H9 (cell line): ENCODE measurements at places on chromosomes 5 and 9.

DNA sequence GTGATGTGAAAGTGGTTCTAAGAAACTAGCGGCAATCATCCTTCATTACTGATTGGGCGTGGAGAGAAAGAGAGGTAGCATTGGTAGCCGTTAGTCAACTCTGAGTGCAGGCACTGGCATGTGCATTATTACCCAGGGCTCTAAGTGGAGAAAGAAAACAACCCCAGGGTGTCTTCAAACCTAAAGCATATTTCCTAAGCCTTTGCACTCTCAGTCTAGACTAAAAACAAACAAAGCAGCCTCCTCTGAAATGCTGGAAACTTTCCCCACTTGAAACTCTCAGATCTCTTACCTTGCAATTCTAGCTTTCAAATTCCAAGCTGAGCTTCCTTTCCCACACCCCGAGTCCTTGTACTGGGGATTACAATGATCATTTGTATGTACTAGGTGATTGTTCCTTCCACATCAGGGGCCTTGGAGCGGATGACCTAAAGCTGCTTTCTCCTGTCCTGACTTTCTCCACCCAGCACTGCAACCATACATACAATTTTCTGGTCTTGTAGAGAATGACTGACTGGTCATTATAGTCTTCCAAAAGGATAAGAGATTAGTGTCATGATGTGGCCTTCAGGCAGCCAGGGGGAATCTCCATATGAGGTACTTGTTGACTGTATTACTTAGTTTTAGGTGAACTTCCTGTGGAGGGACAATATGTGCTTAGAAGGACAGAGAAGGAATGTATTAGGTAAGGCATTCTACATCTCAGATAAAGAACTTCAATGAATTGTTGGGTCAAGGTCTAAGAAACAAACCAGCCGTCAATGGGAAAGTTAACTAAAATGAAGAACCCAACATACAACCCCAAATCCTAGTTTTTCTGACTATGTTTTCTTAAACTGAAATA lies 98.3 kb upstream of the CDKN2B start:
- no peak for DNase-seq

DNA sequence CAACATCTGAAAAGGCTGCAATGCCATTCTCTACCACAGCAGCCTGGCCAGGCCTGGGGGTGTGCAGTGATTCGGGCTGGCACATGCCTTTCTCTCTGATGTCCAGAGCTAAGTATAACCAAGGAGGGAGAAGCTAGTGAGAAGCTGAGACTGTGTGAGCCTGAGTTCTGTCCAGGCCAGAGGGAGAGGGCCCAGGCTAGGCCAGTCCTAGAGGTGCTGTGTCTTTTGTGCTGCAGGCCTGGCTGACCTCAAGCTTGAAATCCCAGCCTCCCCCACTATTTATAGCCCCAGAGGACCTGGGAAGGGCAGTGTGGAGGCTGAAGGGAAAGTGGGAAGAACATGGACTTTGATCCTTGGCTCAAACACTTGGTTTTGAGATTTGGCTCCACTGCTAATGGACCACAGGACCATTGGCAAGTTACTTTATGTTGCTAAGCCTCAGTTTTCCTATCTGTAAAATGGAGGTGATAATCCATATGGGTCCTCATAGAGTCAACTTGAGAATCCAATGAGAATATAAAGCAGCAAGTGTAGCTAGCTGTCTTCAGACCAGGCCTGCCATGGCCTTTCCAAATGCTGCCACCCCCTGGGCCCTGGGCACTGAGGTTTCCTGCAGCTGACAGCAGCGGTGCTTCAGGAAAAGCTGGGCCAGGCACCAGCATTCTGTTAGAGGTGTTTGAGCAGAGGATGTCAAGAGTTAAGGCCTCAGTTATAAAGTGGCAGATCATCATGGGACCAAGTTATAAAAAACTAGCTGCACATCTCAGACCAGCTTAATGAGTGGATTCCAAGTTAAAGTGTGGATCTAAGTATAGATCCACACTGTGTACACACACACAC lies 21.1 kb downstream of the BNIP1 start:
- no peak for DNase-seq

DNA sequence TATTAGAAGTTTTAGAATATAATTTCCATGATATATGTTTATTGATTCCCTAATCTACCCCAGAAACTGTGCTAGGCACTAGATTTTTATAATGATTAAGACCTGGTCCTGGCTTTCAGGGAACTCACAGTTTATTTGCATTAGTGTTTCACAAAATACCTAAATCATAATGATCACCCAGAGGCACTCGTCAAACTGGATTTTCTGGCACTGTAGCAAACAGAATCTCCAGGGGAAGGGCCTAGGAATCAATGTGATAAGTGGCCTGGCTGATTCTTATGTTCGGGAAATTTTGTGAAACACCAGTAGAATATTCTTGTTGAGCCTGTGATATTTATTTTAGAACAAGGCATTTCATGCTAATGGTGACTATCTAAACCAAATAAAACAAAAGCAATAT lies 37.4 kb upstream of the SRP19 start:
- DNase-seq = no peak

GRCh38 chr5:39262981-39263380 lies 43.6 kb upstream of the FYB1 start:
- no peak for DNase-seq

DNA sequence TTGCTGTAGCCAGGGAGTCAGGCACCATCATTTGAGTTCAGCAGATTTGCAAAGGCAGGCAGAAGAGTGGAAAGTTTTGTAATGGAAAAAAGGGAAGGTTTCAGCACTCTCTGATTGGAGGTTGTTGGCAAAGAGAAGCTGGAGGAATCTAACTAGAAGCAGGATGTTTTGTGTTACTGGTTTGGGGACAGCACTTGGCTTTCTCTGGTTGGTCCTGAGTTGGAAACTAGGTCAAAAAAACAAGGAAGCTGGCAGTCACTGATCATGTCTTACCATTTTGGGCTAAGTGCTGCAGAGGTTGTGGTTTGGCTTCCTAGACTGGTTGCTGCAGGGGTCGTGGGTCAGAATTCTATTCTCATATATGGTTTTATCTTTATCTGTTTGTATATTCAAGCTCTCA lies 189.8 kb downstream of the DRD1 start:
- DNase-seq = no peak

DNA sequence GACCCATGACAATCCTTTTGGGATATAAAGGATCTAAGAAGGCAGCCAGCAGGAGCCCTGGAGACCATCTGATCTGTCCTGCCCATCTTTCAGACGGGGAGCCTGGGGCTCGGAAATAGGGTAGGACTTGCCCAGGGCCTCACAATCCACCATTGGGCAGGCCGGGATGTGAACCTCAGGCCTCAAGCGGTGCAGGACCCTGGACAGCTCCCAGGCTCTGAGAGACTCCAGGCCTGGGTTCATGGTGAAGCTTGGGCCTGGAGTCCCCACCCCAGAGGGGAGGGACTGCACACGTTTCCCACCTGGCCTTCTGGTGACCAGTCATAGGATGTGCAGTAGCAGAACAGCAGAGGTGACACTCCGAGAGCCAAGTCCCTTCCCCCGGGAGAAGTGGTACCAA lies 36.6 kb upstream of the RAPGEF1 start:
- peak; percentile 85 for DNase-seq

DNA sequence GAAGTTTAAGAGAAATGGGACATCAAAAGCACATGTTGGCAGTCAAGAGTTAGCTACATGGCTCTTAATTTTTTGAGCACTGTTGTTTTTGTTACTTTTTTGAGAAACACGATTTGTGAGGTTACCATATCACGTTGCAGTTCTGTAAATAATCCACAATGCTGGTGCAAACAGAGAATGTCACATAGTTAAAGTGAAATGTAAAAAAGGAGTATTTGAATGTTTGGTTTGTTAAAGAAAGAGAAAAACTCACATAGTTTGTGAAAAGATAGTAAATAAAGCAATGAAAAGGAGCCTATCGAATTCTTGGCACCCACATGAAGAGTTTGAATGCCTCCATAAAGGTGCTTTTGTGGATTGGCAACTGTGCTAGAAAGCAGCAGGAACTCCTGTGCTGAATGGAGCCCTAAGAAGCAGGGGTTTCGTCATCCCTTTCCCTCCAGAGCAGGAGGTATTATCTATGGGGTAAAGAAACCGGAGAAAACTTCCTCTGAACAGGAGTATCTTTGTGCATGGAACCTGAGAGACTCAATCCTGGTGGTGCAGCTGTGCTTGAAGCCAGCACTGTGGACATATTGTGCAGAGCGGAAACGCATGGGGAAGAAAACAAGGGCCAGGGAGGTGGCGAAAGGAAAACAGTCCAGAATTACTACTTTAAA lies 148.5 kb upstream of the OTULINL start:
- no peak for DNase-seq

GRCh38 chr9:17480966-17481365 lies 97.9 kb upstream of the SH3GL2 start:
- no peak for DNase-seq

DNA sequence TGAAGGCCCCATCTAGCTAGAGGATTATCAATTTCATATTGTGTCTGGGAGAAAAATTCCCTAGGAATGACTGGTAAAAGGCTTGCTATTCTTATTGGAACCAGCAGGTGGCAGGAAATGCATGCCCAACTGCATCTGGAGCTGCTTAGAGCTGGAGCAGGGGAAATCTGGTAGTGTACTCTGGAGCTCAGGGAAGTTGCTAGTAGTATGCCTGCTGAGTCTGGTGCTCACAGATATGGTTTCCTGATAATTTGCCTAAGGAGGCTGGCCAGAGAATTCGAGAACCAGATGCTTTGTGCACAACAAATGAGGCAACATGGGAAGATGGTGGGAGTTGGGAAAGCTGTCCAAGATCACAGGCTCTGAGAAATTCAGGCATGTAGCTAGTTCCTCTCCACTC lies 53.7 kb downstream of the G3BP1 start:
- DNase-seq = peak; percentile 54

GRCh38 chr9:117044241-117044640 lies 357.1 kb downstream of the TRIM32 start:
- DNase-seq = peak; percentile 80

DNA sequence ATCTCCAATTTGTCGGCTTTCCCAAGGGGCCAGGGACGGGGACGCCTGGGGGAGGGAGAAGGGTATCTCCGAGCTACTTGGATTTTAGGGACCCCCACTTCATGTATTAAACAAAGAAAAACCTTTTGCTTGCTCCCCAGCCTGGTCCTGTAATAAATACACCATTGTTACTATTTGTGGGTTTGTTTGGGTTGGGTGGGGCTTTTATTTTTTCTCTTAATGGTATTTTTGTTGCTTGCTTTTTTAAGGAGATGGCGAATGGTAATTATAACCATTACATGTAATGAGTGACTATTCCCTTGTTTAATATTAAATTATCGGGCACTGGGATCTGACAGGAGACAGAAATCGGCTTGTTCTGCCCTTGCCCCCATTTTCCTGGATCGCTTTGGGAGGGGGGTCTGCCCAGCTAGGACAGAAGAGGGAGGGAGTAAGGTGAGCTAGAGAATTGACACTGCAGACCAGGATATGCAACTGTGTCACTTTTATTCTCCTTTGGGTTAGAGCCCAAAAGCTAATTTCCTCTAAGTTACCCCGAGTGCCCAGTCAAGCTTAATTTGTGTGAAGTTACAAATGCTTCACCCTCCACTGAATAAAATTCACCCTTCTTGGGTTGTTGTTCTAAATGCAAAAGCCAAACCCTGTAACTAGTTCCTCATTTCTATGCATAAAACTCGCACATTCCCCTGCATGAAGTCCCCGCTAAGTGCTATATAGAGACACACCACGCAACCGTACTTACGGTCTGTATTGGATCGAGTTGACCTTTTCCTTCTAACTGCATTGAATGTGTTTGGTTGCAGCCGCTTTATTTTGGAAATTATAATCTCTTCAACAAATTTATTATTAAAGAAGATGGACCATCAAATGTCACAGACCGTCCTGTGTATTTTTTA lies 1.6 kb upstream of the ZNF608 start:
- no peak for DNase-seq

DNA sequence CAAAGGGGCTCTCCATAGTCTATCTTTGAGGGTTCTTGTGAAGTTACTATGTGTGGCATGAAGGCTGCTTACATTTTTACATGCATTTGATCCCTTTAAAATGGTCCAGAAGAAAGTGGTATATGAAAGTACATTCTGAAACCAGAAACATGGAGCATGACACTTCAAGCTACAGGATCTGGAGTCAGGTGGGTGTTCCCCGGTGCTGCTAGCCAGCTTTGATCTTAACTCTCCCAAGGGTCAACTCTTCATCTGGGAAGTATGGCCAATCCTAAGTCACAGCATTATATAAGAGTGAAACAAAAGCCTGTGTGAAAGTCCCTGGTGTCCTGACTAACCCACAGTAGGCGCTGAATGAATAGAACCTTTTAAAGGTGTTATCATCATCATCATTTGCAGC lies 91.0 kb upstream of the TAS2R1 start:
- DNase-seq = no peak

DNA sequence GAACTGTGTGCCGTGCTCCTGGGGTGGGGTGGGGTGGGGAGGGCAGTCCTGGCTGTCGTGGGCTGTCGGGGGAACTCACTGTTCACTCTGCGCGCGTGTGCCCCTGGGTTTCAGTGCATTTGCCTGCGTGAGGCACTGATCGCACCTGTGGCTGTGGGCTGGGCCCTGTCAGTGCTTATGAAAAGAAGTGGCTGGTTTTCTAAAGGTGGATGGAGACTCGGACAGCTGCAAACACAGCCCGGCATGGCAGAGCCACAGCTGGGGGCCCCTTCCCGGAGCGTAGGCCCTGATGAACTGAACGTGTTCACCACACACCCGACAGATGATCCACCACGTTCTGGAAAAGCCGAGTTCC lies 42.7 kb downstream of the NKD2 start:
- DNase-seq = no peak

DNA sequence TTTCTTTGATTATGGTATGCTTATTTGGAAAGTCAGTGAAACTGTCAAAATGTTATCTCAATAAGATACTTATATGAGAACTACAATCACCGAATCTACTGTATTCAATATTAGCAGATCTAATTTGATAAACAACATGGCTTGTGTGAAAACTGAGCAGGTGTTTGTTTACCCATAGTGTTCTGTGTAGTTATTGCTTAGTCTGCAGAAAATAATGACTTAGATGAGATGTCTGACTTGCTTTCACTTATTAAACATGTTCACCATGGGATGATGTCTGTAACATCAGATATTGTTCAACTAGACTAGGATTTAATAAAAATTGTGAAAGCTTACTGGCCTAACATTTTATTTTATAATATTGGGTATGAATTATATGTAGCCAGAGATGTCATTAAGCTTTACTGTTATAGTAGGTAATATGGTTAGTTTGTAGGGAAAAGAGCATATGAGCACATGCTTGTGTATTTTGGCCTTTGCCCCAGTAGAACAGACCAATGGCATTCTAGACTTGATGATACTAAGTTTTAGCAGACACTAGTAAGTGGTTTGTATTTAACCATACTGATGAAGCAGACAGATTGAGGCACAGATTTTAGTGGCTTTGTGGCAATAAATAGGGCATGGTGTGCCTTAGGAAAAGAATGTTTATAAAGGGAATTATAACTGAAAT lies 16.4 kb downstream of the SUB1 start:
- DNase-seq = no peak

DNA sequence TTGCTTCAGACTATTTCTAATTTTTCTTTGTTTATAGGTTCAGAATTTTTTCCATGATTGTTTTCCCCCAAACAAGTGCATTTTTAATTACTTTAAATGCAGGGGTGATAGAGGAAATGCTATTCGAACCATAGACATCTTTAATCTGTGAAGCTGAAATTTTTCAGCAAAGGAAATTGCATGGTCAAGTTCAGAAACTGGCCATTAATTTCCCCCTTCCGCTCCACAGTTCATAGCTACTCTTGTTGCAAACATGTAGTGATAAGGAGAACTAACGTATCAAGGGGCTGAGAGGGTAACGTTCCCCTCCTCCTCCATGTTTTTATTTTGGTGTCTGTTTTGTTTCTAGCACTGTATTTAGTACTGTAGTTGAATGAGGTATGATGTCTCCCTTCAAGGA lies 3.4 kb upstream of the ROPN1L start:
- DNase-seq = no peak

GRCh38 chr5:149581931-149582768 lies 852 bp downstream of the ARHGEF37 start:
- peak; percentile 65 for DNase-seq
